Inflammatory macrophage treated with lipopolysaccharide for 4 hours (primary cell): ENCODE measurements at places on chromosomes 4 and X.

- DNase-seq: peak; percentile 67
These were observed 788 bp downstream of the SAP30 start for GRCh38 chr4:173371292-173372192.

DNA sequence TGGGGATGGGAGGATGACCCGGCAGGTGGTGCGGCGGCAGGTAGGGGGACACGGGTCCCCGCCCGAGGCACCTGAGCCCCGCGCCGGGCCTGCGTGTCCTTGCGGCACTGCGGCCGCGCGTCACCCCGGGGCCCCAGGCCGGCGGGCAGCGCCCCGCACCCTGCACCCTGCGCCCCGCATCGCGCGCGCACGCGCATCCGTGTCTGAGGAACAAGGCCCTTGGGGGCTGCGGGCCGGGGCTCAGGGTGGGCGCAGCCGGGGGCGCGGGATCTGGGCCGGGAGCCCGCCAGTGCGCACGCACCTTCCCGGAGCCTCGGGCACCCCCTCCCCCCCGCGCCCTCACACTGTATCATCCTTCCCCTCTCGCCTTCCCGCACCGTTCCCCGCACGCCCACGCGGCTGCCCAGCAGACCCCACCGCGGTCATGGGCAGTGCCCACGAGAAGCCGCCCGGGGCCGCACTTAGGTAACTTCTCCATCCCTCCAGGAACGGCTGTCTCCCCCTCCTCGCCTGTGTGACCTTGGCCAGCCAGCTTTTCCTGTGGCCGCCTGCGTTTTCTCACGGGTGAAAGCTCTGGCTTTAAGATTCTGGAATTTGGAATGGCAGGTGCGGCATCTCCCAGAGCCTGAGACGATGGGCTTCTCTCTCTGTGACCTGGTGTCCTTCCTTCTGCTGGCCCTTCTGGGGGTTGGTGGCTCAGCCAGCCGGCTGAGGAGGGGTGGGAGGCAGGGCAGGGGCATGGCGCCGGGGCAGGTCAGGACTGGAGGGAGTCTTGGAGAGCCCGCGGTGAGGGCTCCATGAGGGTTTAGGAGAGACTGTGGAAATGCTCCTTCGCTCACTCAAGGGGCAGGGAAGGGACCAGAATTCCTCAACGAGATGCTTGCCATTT, 748 bp downstream of the ATP2B3 start:
- DNase-seq: no peak

DNA sequence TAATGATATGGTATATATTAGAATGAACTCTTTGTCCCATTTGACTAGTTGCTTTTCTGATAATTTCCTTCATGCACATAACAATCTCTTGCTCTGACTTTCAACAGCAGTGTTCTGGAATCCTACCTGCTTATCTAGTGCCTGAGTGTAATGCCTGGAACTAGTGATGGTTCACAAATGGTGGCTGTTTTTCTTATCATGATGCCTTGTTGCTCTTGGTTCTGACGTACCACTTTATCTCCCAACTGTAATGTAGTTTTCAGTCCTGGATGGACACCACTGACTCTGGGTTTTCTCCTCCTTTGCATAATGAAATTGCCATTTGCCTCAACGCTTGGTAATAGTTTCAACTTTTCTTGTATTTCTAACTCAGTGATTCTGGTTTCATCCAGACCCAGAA, 25.5 kb upstream of the LUZP4 start:
- no peak for DNase-seq

GRCh38 chr4:76799140-76799539, 98.8 kb downstream of the SOWAHB start:
- no peak for DNase-seq

DNA sequence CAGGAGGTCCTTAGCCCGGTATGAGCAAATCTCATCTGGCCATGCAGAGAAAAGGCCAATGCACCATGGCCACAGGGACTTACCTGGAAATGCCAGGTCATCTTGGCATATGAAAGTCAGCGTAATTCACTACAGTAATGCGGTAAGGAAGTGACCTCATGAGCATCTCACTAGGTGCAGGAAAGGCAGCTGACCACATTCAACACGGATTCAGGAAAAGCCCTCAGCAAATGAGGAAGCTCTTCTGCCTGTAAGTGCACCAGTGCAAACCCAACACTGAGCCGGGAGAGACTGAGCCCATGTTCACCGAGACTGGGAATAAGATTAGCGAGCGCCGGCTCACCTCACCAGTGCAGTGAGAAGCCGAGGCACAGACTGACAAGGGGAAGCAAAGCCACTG, 23.7 kb downstream of the LRPAP1 start:
- no peak for DNase-seq

DNA sequence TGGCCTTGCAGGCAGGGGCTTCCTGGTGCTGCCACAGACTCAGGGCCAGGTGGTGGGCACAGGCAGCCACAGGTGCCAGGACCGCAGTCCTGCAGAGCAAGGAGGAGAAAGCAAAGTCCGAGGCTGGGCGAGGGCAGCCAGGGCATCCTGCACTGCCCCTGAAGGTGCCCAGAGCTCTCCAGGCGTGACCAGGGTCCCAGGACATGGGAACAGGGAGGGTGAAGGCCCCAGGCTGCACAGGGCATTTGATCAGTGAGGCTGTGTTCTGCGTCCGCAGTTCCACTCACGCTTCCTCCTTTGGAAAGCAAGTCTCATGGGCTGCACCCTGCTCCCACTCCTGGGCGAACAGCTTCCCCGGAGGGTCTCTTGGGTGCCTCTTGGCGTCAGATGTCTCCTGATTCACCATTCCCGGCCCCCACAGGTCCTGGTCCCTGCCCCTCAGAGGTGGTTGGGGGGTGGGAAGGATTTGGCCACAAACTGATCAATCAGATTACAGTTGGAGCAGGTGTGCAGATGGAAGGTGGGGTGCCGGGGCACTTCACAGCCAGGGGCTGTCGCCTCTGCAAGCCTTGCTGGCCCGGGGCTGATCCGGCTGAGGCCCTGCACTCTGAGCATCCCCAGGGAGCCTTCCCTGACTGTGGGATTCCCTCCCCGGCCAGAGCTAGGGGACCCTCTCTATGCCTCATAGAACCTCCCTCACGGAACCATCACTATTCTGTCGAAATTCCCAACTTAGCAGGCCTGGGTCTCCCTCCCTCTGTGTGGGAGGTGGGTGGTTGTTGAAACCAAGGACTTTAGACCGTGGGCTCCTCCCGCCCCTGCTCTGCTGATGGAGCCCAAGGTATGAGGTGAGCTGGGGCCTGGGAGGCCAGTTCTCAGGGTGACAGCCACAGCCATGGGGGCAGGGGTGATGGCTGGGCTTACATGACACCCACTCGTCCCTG, 3.3 kb downstream of the SH3TC1 start:
- peak; percentile 54 for DNase-seq

GRCh38 chrX:155819966-155820491, 61.1 kb upstream of the VAMP7 start:
- DNase-seq: peak; percentile 52

DNA sequence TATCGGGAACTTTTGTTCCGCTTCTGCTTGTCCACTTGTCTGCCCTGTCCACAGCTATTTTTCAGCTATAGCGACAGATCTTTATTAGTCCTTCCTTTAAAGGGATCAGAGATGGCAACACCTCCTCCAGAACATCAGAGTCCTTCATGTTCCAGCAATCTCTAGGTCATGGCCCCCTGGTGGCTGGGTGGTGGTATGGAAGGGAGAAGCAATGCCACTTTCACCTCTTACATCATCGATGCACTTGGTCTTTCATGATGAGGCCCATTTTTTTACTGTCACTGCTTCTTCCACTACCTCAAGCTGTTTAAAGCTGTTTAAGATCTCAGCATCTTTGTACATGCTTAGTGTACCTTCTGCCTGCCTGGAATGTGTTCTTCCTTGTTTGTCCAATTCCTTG, 106.7 kb downstream of the ARHGAP6 start:
- DNase-seq: peak; percentile 41

GRCh38 chr4:124053872-124054538, 657.4 kb downstream of the SPRY1 start:
- no peak for DNase-seq

DNA sequence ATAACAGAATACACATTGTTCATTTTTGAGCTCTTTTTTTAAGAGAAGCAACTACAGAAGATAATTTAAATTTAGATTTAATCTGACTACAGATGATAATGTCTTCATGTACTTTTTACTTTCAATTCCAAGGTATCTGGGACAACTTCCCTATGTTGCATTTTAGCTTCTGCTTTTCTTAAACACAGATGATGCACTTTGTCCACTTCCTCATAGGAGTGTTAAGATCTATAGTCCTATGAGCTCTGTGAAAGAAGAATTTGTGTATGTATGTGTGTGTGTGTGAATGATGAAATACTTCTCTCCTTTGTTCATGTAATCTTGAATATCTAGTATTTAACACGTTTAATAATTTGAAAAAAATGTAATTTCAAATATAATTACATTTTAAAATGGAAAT, 5.3 kb upstream of the FHIP1A start:
- DNase-seq: peak; percentile 80

GRCh38 chrX:81202943-81203342, 1.0 kb downstream of the SH3BGRL start:
- peak; percentile 35 for DNase-seq

- peak; percentile 68 for DNase-seq
These were observed 1.6 kb downstream of the REST start for GRCh38 chr4:56909086-56909894.

GRCh38 chr4:26788341-26788733, 72.3 kb upstream of the STIM2 start:
- DNase-seq: no peak

- DNase-seq: peak; percentile 68
These were observed 1.7 kb downstream of the PDLIM5 start for GRCh38 chr4:94453391-94453963.
